Fibroblast of lung (primary cell): ENCODE measurements at places on chromosomes 11 and 22. TPM values are rescaled to one million over a fixed set of nuclear protein-coding genes. Genes with fewer than 3 reads are reported as not detected.

DNA sequence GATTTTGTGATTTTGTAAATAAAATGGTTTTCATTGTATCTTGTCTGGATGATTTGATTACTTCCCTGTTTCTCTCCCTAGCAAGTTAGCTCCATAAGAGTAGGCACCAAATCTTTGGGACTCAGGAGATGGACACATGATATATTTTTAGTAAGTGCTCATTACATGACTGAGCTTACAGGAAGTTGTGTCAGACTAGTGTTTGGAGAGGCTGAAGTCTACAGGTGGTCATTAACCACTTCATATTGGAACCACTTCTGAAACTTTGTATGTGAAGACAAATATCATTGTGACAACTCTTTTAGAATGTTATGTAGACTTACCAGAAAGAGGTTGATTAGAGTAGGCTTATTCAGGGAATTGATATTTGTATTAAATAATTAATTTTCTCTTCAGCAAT lies 19.1 kb downstream of the ARHGAP42 start:
- H3K4me3 ChIP-seq: no peak overlapping the region
- H3K27ac ChIP-seq: no peak overlapping the region
- no peaks in the 10 kb centered on the region for H3K27me3 ChIP-seq
- no peaks in the 10 kb centered on the region for H3K36me3 ChIP-seq

DNA sequence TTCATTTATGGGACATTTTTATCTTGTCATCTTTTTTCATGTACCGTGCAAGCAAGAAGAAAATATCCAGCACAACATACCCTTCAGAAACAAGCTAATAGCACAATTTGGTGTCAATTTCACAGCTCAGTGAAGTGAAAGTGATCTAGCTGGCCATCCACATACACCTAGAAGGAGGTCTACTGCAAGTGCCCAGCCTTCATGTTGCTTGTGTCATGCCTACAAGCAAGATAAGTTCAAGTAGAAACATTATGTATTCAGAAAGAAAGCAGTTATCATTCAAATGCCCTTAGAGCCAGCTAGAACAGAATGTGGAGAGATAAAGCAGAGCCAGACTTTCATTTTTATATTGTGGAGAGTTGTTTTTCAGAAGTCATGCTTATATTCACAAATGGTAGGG lies 325.7 kb upstream of the PITPNB start:
- no peaks in the 10 kb centered on the region for H3K27me3 ChIP-seq
- H3K36me3 ChIP-seq: no peaks in the 10 kb centered on the region
- peaks cover 2% of the 10 kb centered on the region for H3K4me1 ChIP-seq
- H3K27ac ChIP-seq: no peak overlapping the region
- H3K4me3 ChIP-seq: no peak overlapping the region

DNA sequence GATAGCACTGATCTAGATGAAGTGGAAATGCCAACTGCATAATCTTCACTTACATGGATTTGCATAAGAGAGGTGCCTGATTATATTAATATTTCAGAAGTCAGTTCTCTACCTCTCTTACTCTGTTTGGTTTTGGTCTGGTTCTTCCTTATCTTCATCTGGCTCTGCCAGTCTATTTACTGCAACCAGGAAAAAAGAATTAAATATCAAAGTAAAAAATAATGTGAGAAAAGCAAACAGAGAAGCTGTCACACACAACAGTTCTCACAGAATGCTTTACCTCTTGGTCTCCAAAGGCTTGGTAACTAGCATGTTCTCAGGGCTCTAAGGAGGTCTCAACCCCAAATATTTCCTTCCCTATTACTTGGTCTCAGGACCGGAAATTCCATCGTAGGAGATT lies 6.7 kb downstream of the VSIG10L2 start:
- no peaks in the 10 kb centered on the region for H3K36me3 ChIP-seq
- peaks cover 2% of the 10 kb centered on the region for H3K27me3 ChIP-seq
- H3K4me3 ChIP-seq: no peak overlapping the region
- no peak overlapping the region for H3K27ac ChIP-seq
- no peaks in the 10 kb centered on the region for H3K4me1 ChIP-seq

NAALADL1 gene
- total RNA-seq: 26.2 and 35.5 TPM in 2 replicates

PIWIL4 gene
- total RNA-seq: 3.3 and 3.6 TPM in 2 replicates

- peaks cover 10% of the 10 kb centered on the region for H3K27me3 ChIP-seq
- H3K27ac ChIP-seq: no peak overlapping the region
- no peaks in the 10 kb centered on the region for H3K36me3 ChIP-seq
- H3K4me3 ChIP-seq: no peak overlapping the region
These were observed 44.7 kb upstream of the SEPTIN5 start for GRCh38 chr22:19669570-19669969.

DNA sequence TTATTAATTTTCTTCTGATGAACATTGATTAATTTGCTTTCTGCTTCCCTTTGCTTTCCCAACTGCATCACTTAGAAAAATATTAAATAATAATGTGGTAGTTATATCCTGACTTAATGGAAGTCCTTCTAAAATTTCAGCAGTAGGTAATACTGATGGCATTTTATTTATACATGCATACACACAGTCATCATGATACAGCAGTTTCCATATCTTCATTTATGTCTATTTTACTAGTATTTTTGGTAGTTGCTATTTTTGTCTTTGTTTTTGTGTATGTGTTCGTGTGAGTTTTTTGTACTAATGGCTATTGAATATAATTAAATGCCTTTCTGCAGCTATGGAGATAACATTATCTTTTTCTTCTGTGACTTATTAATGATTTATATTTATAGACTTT lies 484.7 kb upstream of the CNTN5 start:
- DNase-seq: no peak
- H3K4me1 ChIP-seq: no peaks in the 10 kb centered on the region
- H3K4me3 ChIP-seq: no peak overlapping the region
- no peaks in the 10 kb centered on the region for H3K27me3 ChIP-seq
- no peak overlapping the region for H3K27ac ChIP-seq
- H3K36me3 ChIP-seq: no peaks in the 10 kb centered on the region

GRCh38 chr11:115466122-115466521 lies 38.1 kb downstream of the CADM1 start:
- DNase-seq: no peak
- no peaks in the 10 kb centered on the region for H3K36me3 ChIP-seq
- H3K27me3 ChIP-seq: no peaks in the 10 kb centered on the region
- no peak overlapping the region for H3K4me3 ChIP-seq

- H3K27me3 ChIP-seq: peaks cover 3% of the 10 kb centered on the region
- H3K4me1 ChIP-seq: no peaks in the 10 kb centered on the region
- H3K36me3 ChIP-seq: no peaks in the 10 kb centered on the region
- H3K27ac ChIP-seq: no peak overlapping the region
- no peak overlapping the region for H3K4me3 ChIP-seq
These were observed 12.2 kb upstream of the TPST2 start for GRCh38 chr22:26602127-26602526.

HOATZ gene
- not detected in 2 replicates for total RNA-seq

GRCh38 chr11:117973503-117973860 lies 12.7 kb upstream of the IL10RA start:
- no peak overlapping the region for H3K4me3 ChIP-seq
- no peaks in the 10 kb centered on the region for H3K27me3 ChIP-seq
- no peak for DNase-seq
- no peaks in the 10 kb centered on the region for H3K36me3 ChIP-seq
- no peak overlapping the region for H3K27ac ChIP-seq
- H3K4me1 ChIP-seq: no peaks in the 10 kb centered on the region

ZP1 gene
- total RNA-seq: under 0.01 TPM in 1 of 2 replicates, not detected in the other

DNA sequence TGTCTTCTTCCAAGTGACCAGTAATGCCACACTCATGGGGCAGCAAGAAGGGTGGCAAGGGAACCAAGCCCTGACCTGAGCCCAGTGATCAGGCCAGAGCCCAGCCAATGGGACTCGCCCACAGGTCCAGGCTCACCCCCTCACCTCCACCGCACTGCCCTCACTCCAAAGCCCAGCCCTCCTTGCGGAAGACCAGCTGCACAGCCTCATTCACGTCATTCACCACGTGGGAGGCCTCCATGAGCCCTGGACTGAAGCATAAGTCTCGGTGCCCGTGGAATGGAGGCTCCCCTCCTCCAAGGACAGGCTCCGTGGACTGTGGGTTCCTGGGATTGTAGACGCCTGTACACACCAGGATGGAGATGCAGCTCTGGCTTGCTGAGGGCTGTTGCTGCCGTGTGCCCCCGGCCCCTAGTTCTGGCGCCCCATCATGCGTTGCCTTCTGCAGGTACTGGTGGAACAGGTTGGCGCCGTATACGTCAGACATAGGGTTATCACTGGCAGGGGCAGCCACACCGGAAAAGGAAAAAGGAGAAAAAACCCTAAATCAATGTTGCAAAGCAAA lies 16.8 kb upstream of the TMEM121B start:
- peaks cover 12% of the 10 kb centered on the region for H3K36me3 ChIP-seq
- no peak overlapping the region for H3K27ac ChIP-seq
- H3K4me3 ChIP-seq: no peak overlapping the region

DNA sequence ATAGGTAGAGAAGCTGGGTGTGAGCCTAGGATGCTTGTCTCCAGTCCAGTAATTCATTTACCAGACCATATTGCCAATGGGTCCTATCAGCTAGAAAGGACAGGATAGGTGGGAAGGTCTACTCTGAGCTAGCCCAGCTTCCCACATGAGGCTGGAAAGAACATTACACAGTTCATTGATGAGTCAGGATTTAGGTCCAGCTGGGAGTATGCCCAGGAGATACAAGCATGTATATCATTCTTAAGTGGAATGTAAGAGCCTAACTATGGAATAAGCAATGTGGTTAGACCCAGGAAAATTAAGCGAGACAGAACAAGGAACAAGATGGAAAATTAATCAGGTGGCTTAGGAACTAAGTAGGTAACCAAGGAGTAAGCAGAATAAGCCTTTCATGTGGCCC lies 59.0 kb upstream of the TBCEL start:
- no peaks in the 10 kb centered on the region for H3K27me3 ChIP-seq
- no peak overlapping the region for H3K27ac ChIP-seq
- H3K4me3 ChIP-seq: no peak overlapping the region
- H3K4me1 ChIP-seq: no peaks in the 10 kb centered on the region
- no peaks in the 10 kb centered on the region for H3K36me3 ChIP-seq
- DNase-seq: peak; percentile 76

DNA sequence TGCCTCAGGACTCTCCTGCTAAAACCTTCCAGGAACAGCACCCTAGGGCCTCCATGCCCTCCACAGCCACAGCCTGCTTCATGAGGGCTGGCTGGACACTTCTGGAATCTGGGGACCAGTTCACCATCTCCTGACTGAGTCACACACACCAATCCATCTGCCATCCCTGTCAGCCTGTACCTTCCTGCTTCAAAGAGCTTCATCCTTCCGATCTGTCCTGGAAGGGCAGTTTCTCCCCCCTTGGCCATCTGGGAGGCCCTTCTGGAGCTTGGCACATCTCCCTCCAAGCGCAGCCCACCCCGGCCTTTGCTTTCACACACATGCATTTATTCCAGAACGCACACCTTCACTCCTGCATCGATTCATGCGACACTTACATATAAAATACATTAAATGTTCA lies 13.0 kb downstream of the APBB1 start:
- no peaks in the 10 kb centered on the region for H3K4me1 ChIP-seq
- H3K27me3 ChIP-seq: no peaks in the 10 kb centered on the region
- no peak overlapping the region for H3K27ac ChIP-seq
- H3K4me3 ChIP-seq: no peak overlapping the region
- peaks cover 8% of the 10 kb centered on the region for H3K36me3 ChIP-seq

DNA sequence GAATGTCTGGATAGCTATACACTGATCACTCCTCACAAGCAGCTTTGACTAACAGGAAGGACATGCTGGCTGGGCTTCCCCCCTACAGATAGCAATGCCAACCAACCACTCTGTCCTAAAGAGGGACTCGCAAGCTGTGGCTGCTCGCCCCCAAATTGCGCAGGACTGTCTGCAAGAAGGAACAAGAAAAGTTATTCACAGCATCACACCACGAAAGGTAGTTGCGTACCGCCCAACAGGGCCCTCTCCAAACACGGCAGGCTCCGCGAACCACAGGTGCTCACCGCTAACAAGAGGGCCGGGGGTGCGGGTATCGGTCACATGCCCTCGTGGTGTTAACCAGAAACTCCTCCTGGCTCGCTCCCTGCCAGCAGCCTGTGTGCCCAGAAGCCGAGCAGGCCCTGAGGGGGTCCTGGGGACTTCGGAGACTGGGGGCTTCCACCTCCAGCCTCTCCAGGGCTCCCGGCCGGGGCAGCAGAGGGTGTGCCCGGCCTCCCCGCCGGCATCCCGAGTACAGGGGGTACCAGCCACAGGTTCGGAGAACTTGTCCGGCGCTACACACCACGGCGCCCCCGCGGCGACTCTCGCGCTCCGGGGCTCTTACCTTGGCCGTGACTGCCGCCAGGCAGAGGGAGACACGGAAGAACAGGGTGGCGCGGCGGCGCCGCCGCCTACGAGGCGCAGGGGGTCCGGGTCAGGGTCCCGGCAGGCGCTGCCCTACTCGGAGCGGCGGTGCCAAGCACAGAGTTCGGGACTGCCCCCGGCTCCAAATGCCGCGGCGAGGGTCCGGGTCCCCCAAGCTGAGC lies 682 bp downstream of the LARGE1 start:
- peaks cover 3% of the 10 kb centered on the region for H3K4me1 ChIP-seq
- H3K27ac ChIP-seq: peak overlapping the region; percentile 47
- H3K36me3 ChIP-seq: no peaks in the 10 kb centered on the region
- H3K27me3 ChIP-seq: peaks cover 2% of the 10 kb centered on the region
- peak; percentile 49 for DNase-seq

- no peak overlapping the region for H3K27ac ChIP-seq
- DNase-seq: no peak
- no peaks in the 10 kb centered on the region for H3K27me3 ChIP-seq
- no peaks in the 10 kb centered on the region for H3K36me3 ChIP-seq
These were observed 33.5 kb upstream of the GNAZ start for GRCh38 chr22:23036684-23037428.

NELL1 gene
- not detected in 2 replicates for total RNA-seq

CDC42EP2 gene
- 12.3 and 25.6 TPM in 2 replicates for total RNA-seq

FOLH1 gene
- 0.51 and 1.2 TPM in 2 replicates for total RNA-seq

DNA sequence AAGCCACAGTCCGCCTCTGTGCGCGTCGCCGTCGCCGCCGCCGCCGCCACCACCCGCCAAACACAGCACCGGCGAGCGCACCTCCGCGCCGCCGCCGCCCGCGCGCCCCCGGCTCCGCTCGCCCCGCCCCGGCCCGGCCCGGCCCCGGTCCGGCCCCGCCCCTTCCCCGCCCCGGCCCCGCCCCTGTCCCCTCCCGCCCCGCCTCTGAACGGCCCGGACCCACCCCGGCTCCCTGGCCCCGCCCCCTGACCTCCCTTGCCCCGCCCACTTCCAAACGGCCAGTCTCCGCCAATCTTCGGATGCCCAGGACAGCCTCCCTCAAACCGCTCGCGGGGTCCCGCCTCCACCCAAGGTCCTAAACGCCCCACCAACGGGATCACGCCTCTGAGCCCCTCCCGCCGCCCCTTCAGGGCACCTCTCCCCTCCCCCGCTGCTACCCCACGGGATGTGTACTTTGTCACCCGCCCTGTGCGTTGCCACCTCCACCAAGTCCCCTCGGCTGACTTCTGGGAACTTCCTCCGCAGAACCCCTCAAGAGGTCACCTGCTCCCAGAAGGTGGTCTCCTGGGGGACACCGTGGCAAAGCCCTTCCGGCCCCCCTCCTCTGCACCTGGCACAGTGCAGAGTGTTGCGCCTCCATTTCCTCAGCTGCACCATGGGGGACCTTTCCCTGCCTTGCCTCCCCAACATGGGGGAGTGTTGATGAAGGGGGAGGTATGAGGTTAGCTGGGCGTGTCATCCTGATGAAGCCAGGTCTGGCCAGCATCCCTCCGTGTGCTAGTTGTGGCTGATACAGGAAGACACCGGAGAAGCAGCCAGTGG lies at the start of gene KIAA0930:
KIAA0930 (minus strand) TSS at position 85 of the 822 bp plus-strand sequence. CDS start 191 bp downstream, outside the sequence.
- no peaks in the 10 kb centered on the region for H3K36me3 ChIP-seq
- peaks cover 3% of the 10 kb centered on the region for H3K4me1 ChIP-seq
- H3K27ac ChIP-seq: no peak within 1 kb of the TSS
- no peaks in the 10 kb centered on the region for H3K27me3 ChIP-seq
- DNase-seq: peak; percentile 64

- H3K36me3 ChIP-seq: no peaks in the 10 kb centered on the region
- H3K4me3 ChIP-seq: no peak overlapping the region
- peak; percentile 61 for DNase-seq
- H3K27ac ChIP-seq: no peak overlapping the region
- peaks cover 17% of the 10 kb centered on the region for H3K4me1 ChIP-seq
These were observed 7.6 kb upstream of the CDC42EP1 start for GRCh38 chr22:37552524-37553163.

OR52I2 gene
- not detected in 2 replicates for total RNA-seq
